ENCODE measurements at places on chromosomes 5 and 9.
A peak's percentile ranks its signal among the peaks of the same experiment; 100 is the strongest.

GRCh38 chr9:135070964-135071735 is 16.3 kb upstream of the OLFM1 start:
- no peak for DNase-seq

DNA sequence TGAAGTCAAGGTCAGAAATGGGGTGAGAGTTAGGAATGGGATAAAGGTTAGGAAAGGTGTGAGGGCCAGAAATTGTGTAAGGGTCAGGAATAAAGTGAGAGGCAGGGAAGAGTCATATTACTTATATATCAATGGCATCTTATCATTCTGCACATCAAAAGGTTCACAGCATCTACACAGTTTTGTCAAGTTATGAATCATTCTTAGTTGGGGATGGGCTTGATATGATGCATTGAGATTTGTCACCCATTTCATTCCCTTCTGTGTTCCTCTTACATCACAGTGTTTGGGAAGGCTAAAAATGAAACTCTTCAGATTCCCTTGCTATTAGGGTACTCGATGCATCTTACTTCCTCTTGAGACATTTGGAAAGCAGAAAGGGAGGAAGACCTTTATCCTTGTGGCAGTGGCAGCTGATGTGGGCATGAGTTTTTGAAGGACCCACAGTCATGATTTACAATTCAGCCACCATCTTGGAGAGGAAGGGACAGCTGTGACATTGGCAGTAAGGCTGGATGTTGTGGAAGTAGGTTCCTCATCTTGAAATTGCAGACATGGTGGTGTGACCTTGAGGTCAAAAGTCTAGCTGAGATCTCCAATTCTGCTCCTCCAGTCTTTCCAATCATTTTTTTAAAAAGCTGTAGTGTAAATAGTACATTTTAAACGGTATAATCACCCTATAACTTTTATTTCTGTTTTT is 24.2 kb upstream of the NPR3 start:
- DNase-seq = no peak

GRCh38 chr9:99361817-99362216 is 139.7 kb downstream of the SEC61B start:
- DNase-seq = no peak

- no peak for DNase-seq
Measured at GRCh38 chr9:133889584-133890301, 102.4 kb downstream of the VAV2 start.

DNA sequence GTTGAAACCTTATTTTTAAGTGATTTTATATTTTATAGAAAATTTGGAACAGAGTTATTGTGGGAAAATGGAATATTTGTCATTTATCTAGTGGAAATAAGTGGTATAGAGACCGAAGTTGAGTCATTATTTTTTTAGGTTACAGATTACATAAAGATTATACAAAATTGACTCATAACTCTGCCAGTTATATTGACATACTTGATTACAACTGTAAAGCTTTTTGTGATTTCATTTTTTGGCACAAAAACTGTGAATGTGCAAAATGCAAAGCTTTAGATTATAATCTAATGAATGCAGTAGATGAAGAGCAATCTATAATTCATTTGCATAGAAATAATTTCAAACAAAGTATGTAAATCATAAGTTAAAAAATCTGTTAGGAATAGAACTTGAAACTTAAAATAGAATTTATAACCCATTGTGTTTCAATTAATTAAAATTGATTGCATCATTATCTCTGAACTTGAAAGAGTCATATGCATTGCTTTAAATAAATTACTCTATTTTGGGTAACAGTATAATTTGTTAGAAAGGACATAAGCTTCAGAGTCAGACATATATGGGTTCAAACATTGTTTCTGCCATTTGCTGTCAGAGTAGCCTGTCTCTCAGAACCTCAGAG is 280.4 kb downstream of the FER start:
- no peak for DNase-seq

DNA sequence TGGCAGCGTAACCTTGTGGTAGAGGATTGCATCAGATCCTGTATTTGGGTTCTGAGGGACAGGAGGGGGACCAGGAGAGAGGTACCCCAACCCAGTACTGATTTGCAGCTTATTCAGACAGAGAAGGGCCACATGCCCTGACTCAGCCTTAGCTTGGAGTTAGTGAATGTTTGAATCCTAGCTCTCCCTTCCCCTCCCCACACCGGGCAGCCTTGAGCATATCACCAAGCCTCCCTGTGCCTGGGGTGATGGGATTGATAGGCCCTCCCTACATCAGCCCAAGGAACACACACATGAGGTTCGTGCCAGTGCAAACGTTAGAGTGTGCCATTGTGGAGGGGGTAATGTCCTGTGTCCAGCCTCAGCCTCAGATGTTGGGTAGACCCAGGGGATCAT is 71.9 kb downstream of the AMBP start:
- DNase-seq = no peak

DNA sequence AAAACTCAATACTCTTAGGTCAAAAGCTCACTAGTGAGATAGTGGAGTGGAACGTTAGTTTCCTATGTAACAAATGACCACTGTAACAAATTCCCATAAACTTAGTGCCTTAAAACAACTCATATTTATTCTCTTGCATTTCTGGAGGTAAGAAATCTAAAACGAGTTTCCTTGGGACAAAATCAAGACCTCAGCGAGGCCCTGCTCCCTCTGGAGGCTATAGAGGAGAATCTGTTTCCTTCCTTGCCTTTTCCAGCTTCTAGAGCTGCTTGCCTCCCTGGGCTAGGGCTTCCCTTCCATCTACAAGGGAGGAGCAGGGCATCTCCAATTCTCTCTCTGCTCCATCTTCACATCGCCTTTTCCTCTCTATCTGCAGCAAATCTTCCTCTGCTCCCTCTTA is 32.0 kb downstream of the SEMA5A start:
- no peak for DNase-seq

- peak; percentile 73 for DNase-seq
Measured at GRCh38 chr5:122163121-122164069, 34.0 kb downstream of the ZNF474 start.

GRCh38 chr5:61790678-61791077 is 458.6 kb downstream of the ZSWIM6 start:
- DNase-seq = no peak

DNA sequence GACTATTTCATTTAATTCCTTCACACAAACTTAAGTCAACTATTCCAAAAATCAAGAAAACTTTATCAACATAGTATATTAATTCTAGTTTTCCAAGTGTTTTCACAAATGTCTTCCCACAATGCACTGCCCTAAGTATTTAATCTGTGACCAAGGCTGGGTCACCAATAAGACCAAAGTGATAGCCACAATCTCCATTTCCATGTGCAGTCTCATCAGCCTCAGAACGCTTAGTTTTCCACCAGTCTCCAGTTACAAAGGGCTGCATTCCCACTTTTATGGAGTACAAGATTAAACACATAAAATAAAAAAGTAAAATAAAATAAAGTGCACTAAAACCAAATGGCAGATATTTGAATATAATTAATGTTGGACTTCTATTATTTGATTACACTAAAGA is 371.6 kb upstream of the CCNH start:
- no peak for DNase-seq

GRCh38 chr9:115945009-115945431 is 208.6 kb upstream of the PAPPA start:
- no peak for DNase-seq

DNA sequence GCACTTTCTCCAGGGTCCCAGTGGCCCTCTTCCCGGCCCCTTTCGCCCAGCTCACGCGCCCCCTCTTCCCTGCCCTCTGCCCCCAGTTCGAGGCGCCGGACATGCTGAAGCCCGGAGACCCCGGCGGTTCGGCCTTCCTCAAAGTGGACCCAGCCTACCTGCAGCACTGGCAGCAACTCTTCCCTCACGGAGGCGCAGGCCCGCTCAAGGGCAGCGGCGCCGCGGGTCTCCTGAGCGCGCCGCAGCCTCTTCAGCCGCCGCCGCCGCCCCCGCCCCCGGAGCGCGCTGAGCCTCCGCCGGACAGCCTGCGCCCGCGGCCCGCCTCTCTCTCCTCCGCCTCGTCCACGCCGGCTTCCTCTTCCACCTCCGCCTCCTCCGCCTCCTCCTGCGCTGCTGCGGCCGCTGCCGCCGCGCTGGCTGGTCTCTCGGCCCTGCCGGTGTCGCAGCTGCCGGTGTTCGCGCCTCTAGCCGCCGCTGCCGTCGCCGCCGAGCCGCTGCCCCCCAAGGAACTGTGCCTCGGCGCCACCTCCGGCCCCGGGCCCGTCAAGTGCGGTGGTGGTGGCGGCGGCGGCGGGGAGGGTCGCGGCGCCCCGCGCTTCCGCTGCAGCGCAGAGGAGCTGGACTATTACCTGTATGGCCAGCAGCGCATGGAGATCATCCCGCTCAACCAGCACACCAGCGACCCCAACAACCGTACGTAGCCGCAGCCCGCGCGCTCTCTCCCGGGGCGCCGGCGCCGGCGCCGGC is 1.0 kb downstream of the PRDM6 start:
- no peak for DNase-seq

DNA sequence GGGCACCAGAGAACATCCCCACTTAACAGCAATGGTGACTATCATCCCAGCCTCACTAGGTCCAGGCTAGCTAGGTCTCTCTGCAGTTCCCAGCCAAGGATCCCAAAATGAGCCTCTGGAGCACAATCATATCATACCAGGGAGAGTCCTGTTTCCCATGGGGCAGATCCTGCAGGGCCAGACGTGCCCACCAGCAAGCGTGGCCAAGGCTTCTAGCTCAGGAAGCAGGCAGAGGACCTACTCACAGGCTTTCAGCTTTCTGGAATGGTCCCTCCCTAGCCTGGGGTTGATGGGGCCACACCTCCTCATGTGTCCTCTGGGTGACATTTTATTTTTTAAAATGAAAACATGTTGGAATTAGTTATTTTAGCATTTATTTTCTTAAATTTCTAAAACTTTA is 45.7 kb upstream of the PITX1 start:
- no peak for DNase-seq

DNA sequence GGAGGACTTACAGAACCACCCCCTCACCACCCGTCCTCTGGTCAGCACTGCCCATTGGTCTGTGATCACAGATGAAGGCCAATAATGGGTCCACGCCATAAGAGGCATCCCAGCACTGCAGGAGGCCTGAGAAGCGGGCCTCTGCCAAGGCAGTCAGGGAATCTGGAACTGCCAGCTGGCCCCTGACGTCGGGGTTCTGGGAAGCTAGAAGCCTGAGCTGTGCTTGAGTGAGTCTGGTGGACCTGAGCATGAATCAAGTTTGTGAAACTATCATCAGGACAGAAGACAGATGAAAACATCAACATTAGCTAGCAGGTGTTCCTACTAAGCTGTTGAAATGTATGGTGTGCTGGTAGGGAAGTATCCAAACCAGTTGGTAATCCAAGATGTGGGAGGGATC is 7.8 kb downstream of the ANGPTL2 start:
- DNase-seq = no peak

- no peak for DNase-seq
Measured at GRCh38 chr5:124704594-124705284, 41.7 kb downstream of the ZNF608 start.

DNA sequence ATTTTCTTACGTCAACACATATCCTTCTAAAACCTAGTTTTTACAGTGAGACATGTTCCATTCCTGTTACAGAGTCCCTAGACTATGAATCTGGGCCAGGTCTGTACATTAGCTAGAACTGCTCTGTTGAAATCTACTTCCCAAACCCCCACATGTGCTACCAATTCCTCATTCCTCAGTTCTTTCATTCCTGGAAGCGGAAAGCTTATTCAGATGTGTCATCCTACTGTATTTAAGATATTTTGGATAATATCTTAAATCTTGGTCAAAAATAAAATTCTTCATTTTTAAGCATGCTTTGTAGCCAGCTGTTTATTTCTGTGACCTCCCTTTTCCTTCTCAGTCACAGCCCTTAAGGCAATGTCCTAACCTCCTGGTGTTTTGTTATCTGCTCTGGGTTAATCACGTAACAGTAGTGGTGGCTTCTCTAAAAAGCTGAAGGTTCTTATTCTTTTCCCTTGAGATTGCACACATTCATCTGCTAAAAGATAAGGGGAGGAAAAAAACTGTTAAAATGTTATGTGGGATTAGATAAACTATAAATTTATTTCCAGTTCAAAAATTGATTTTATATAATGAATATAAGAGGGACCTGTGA is 35.6 kb downstream of the GLRX start:
- no peak for DNase-seq

GRCh38 chr5:174990909-174991308 is 266.5 kb downstream of the MSX2 start:
- no peak for DNase-seq

GRCh38 chr5:55230086-55230629 is 3.0 kb upstream of the MCIDAS start:
- no peak for DNase-seq

GRCh38 chr5:59988396-59988795 is 94.9 kb upstream of the PDE4D start:
- DNase-seq = no peak

DNA sequence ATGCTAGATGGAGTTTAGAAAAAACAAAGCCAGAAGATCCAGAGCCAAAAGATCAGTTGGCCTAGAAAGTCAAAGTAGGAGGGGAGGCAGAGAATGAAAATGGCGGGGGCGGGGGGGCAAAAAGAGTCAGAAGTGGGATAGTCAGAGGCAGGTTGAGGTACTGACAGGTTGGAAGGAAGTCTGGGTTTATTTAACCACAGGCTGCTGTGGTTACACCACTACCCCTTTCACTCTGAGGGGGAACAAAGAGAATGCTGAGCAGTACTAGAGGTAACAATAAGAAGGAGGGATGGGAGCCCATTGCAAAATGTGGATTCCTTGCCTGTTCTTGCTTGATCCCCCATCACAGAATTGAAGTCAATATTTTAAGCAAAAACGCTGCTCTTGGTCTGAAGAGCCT is 111.8 kb downstream of the CAVIN4 start:
- DNase-seq = no peak

- no peak for DNase-seq
Measured at GRCh38 chr5:79728396-79728795, 38.8 kb downstream of the CMYA5 start.

- DNase-seq = no peak
Measured at GRCh38 chr5:104082754-104083153, 520.2 kb upstream of the NUDT12 start.

DNA sequence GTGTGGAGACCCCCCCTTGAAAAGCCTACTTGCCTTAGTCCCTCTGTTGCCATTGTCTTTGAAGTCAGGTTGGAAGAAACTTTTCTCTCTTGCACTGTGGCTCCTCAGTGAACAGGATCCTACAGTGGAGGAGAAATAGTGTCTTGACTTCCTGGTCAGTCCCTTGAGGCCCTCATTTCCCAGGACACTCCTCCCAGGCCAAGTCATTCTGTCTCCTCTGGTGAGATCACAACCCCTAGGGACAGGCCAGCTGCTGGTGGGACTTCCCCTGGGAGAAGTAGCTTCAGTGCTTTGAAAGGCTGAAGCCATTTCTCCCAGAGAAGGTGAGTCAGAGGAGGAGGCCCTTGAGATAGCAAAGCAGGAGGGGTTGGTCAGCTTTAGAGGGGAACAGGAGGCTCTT is 10.1 kb upstream of the GRIA1 start:
- DNase-seq = no peak

GRCh38 chr5:54936201-54936600 is 49.2 kb downstream of the ESM1 start:
- DNase-seq = no peak

GRCh38 chr5:141856037-141856790 is 22.0 kb downstream of the PCDH1 start:
- no peak for DNase-seq

GRCh38 chr9:87067426-87067825 is 120.1 kb upstream of the GAS1 start:
- no peak for DNase-seq
